Brain pericyte (primary cell): ENCODE measurements at places on chromosomes 2 and 18.

- DNase-seq, result no peak
Observed at GRCh38 chr18:52353589-52353988, 13.6 kb downstream of the DCC start.

DNA sequence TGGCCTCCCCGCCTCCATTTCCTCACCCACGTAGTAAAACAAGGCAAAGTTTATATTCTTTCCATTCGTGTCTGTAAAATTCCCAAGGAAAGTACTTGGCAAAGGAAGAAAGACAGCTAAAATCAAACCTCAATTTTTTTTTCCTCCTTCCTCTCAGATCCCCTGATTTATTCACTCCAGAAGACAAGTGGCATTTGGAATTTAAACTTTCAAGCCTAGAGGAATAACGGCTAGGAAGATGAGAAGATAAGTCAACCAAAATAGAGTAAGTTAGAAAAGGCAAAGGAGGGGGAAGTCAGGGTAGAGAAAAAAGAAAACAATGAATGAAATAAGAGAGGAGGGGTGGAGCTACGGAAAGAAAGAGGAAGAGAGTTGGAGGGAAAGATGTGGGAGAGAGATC lies 198.9 kb upstream of the PIK3C3 start:
- DNase-seq, result no peak

GRCh38 chr2:179354739-179355537 lies 90.3 kb upstream of the SESTD1 start:
- DNase-seq, result no peak

- no peak for DNase-seq
Observed at GRCh38 chr2:145812165-145812554, 1292.2 kb upstream of the ZEB2 start.

GRCh38 chr2:197107291-197108269 lies 181.1 kb upstream of the PGAP1 start:
- peak; percentile 92 for DNase-seq

DNA sequence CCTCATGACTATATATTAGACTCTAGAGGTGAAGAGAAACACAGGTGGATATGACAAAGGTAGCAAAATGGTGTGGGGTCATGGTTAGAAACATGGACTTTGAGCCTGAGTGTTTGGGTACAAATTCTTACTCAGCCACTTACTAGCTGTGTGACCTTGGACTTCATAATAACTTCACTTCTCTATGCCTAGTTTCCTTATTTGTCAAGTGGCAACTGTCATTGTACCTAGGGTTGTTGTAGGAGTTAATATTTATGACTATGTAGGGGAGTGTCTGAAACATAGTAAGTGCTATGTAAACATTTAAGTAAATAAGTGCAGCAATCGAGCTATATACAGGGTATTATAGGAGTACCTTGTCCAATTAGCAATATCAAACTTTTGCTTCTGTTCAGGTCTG lies 49.7 kb upstream of the RAPH1 start:
- no peak for DNase-seq

- no peak for DNase-seq
Observed at GRCh38 chr18:77015771-77016710, 116.5 kb downstream of the MBP start.

GRCh38 chr2:165623783-165624469 lies 154.4 kb downstream of the CSRNP3 start:
- no peak for DNase-seq

DNA sequence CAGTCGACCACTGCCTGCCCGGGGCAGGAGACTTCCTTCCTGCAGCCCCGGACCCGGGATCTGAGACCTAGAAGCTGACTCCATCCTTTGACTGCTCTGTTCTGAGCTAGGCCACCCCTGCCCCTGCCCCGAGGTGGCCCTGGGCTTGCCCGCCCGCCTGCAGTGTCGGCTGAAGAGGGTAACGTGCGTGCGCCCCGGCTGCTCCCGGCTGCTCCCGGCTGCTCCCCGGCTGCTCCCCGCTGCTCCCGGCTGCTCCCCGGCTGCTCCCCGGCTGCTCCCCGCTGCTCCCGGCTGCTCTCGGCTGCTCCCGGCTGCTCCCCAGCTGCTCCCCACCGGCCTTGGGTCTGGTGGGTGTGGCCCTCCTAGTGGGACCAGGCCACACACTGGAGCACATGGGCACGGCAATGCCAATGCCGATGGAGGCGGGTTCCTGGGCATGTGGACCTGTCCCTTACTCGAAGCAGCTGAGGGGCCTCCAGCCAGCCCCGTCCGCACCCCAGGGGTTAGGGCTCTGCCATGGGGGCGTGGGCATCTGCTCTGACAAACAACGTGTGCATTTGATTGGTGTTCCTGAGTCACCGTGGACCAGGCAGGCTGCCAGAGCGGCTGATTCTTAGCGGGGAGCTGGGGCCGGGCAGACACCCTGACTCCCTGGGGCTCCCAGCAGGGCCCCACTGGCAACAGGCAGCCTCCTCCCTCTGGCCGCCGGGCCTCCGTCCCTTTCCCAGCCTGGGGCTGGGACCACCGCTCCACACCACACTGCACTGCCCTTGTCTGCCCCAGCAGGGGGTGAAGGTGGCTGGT lies 2.0 kb upstream of the GAL3ST2 start:
- DNase-seq, result no peak

DNA sequence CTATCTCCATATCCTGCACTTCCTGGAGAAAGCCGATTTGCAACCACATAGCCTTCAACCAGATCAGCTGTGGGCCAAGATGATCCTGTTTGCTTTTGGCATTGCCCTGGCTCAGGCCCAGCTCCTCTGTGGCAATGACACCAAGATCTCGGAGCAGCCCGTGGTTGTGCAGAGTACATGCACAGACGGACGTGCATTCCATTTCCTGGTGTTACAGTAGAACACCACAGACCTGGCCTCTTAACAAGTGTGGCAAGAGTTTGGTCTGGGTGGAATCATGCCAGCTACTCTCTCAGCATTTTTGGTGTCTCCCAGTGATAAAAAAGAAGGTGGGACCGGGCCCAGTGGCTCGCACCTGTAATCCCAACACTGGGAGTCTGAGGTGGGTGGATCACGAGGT lies 20.0 kb downstream of the MALT1 start:
- DNase-seq, result no peak

DNA sequence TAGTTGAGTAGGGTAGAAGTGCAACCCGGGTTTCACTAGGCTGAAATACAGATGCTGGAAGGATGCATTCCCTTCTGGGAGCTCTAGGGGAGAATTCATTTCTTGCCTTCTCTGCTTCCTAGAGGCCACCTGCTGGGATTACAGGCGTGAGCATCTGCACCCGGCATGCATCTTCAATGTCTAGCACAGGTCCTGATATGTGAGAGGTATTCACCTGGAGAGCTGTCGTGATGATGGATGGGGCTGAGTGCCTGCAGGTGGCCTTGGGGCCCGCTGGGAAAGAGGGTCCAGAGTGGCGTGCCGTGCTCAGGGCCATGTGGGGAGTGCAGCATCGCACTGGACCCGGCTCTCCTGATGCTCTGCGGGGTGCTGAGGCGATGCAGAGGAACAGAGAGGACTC lies 6.6 kb upstream of the NTSR2 start:
- DNase-seq, result no peak

DNA sequence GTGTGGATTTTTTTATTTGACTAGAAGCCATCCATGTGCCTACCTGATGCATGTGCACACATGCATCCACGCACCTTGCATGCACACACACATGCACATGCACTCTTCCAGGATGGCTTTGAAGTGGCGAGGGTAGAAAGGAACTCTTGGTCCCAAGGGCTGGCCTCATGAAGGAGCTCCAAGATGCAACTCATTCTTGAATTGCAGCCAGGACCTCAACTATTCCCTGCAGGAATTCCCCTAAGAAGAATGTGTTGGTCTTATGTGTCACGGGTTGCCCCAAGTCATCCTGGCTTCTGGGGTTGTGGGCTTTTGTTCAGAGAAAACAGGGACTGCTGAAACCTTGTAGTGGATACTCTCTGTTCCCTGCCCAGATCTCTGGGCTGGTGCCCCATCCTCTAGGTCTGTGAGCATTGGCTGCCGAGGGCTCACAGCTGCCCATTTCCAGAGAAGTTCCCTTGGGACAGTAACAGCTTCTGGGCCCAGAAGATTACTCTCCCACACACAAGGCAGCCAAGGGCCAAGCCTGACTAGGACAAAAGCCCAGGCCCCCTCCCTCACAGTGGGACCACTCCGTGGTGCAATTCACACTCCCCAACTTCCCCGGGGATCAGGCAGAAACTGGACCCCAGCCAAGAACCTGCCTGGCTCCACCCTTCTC lies 137.6 kb downstream of the COPS8 start:
- DNase-seq, result peak; percentile 90

- DNase-seq, result no peak
Observed at GRCh38 chr2:171087547-171087946, 73.1 kb downstream of the TLK1 start.

DNA sequence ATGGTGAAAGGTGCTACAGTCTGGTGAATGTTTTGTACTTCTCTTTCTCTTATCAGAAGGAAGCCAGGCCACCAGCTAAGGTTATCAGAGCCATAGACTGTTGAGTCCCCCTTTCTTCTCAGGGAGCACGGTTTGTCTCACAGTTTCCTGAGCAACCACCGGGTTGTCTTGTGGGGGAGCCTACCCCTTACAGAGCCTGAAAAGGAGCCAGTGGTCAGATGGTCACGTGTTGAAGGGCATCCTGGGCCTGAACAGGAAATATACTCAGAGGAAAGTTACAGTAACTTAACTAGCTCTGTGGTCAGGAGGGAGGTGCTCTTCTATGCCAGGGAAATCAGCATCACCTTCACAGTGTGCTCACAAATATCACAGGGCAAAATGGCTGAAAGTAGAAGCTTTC lies 11.6 kb downstream of the CD28 start:
- DNase-seq, result no peak

DNA sequence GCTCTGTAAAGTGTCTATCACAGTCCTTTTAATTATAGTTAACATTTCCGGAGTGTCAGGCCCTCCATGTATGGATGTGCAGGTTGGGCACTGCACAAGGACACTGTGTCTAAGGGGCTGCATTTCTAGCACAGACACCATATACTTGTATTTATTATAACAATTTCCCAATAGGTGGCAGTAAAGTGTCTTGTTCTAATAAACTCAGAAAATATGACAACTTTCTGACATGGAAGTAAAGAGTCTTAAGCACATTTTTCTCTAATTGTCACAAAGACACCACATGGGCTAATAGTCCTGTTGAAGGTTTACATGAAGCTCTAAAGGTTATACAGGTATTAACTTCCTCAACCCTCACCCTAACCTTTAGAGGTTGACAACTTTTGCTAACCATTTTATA lies 156.6 kb downstream of the DYSF start:
- DNase-seq, result no peak

- DNase-seq, result no peak
Observed at GRCh38 chr2:182447863-182448262, 21.0 kb upstream of the PDE1A start.

- DNase-seq, result no peak
Observed at GRCh38 chr18:60145776-60146175, 226.8 kb downstream of the MC4R start.

DNA sequence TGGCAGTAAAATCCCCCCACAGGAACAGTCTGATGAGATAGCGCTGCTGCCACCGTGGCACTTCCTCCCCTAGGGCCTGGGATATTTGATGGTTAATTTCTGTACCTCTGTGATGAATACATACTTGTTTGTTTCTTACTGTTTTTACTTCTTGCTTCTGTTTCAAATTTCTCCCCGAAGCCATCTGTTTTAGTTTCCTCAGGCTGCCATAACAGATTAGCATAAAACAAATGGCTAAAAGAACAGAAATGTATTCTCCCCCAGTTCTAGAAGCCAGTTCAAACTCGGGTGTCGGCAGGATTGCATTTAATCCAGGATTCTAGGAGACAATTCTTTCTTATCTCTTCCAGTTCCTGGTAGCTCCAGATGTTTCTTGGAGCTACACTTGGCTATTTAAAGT lies 435.9 kb downstream of the DSEL start:
- DNase-seq, result no peak

- DNase-seq, result no peak
Observed at GRCh38 chr2:83234246-83234645, 1224.8 kb downstream of the SUCLG1 start.

- DNase-seq, result no peak
Observed at GRCh38 chr18:62812242-62812641, 96.9 kb downstream of the PHLPP1 start.

GRCh38 chr18:13710414-13710831 lies 15.9 kb downstream of the FAM210A start:
- no peak for DNase-seq

GRCh38 chr2:47784352-47784851 lies 1.5 kb downstream of the MSH6 start:
- DNase-seq, result no peak

GRCh38 chr2:20229322-20230113 lies 4.6 kb upstream of the SDC1 start:
- DNase-seq, result no peak

DNA sequence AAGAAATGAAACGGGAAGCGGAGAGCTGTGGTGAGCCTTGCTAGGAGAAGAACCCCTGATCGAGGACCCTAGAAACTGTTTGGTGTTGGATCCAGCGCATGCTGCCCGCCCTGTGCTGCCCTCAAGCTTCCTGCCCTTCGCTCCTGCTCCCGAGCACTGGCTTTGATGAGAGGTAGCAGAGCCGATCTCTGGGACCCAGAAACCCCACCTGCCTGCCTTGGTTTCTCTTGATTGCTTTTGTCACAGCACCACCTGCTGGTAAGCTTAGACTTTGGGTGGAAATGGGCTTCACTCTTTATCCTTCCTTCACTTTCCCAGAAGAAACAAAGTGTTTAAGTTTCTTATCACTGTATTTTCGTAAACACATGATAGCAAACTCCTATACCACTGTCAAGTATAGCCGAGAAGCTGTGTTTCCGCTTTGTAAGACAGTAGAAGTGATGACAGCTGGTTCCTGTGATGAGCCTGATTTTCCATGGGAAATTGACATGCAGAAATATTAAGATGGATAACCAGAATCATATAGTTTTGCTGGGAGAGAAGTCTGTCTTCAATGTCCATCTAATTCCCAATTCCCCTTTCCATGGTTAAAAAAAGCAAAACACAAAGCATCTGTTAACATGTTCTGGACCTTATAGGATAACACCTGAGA lies 267.4 kb downstream of the PHLPP1 start:
- no peak for DNase-seq

DNA sequence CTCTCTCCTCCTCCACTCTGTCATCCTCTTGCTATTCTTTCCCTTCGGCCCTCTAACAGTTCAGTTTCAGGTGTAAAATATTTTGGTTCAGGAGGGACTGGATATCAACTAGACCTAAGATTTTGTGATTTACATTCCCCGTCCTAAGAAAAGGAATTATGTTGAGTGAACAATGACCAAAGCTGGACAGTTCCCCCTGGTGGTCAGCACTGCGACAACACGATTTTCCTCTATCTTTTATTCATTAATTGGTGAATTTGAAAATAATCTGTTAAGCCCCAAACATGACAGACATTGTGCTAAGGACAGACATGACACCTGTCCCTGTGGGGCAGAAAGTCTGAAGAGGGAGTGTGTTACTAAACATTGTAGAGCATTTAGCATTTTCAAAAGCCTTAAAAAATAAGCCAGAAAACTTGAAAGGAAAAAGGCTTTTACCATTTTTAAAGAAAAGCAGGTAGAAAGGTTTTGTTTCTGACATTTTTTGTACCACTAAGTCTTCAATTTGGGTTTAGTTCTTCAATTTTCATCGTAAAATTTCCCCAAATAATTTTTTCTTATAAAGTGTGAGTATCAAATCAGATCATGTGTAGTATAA lies 28.4 kb upstream of the GTF2A1L start:
- DNase-seq, result no peak

- no peak for DNase-seq
Observed at GRCh38 chr2:219386532-219387280, 1.0 kb downstream of the DNPEP start.

- no peak for DNase-seq
Observed at GRCh38 chr18:48866028-48866733, 84.6 kb downstream of the SMAD7 start.
